ENCODE measurements at places on chromosomes 1 and 21.

DNA sequence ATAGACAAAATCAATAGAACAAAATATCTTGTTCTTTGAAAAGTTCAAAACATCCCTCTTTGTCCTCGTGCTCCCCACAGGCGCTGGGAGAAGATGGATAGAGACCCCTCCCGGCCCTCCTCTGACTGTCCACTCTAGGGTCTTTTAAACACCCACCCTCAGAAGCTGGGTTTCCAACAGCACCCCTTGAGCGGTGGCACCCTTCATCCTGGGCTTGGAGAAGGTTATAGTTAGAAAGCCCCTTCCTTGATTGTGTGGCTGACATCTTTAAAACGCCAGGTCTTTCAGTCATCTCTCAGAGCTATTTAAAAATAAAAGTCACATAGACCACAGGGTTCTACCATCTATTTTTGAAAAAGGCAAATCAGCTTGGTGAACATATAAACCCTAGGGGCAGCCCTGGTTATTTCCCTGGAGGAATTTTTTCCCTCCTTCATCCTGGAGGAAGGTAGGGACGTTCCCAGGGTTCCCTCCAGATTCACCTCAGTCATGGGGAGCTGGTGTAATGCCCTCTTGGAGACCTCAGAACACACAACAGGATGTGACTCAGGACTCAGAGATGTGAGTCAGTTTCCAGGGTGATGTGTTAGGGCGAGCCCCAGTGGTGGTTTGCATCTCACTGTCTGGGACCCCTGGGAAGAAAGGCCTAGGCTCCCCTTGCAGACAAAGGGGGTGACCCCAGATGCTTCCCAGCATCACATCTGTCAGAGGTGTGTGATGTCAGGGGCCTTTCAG lies 138.5 kb downstream of the CLIC6 start:
- peak; percentile 74 for DNase-seq

DNA sequence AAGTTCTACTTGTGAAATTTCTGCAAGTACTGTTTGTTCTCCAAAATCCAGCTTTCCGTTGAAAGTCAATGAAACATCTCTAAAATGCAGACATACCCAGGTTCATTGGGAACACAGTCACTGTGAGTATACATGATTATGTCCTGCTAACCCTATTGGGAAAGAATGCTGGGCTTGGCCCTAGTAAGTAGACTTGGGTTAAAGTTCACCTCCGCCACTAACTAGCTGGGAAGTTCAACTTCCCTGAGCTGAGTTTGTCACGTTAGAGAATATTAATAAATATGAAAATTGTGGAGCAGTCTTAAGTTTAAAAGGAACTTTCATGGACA lies 10.5 kb upstream of the PGD start:
- DNase-seq = no peak

DNA sequence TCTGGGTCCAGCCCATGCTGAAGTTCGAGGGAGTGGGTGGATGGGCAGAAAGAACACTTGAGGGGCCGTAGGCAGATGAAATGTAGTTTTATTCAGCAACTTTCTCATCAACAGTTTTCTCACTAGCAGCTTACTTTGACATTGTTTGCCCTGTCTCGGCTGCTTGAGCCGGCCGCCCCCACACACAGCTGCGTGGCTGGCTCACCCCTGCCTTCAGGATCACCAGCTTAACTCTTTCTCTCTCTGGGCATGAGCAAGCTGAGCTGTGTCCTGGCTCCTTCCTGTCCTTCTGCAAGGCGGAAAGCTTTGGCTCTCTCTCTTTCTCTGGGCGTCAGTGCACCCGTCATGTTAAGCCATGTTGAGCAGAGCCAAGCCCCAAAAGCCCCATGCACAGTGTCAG lies 104.4 kb upstream of the GNG12 start:
- no peak for DNase-seq

- no peak for DNase-seq
These were observed 13.7 kb downstream of the ALX3 start for GRCh38 chr1:110056776-110057175.

Data from stimulated activated CD8-positive, alpha-beta memory T cell treated with anti-CD3 and anti-CD28 coated beads, Interleukin-7, amount 100 ng/mL, for 48 hours (primary cell).